T-helper 9 cell (primary cell): ENCODE measurements at places on chromosomes 2 and 18.

DNA sequence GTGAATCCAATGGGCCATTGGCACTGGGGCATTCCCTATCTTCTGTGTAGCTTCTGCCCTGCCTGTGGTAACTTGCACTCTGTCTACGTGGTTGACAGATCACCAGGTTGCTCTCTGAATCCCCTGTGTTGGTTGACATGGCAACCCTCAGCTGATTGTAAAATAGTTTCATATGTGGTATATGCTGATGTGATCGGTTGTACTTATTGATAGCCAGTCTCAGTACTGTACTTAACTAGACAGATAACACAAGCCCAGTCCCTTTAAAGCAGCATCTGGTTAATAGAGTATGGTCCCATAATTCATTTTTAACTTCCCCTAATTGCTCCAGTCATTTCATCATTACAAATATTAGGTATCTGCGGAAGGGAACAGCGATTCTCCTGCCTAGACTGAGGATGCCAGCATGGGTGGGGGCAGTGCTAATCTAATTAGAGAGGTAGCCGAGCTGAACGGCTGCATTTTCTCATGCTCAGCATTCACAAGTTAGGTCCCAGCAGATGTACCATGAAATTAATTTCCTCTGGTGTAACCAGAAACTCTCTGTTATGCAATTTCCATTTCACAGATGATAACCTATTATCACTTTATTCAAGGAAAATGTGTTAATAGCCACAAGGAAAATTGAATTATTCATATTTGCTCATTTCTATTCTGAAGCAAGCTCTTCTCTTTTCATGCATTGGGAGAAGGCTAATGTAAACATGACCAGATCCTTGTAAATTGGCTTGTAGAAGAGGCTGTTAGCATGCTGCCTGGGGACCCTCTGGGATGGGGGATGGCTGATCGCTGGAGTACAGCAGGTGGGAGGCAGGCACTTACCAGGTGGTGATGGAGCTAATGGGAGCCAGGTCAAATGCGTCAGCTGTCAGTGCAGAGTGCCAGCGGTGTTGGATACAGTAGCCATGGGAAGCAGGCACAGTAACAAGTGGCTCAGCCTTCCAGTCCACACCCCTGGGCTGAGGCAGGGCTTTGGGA lies 608.3 kb downstream of the GALR1 start:
- DNase-seq, result no peak

DNA sequence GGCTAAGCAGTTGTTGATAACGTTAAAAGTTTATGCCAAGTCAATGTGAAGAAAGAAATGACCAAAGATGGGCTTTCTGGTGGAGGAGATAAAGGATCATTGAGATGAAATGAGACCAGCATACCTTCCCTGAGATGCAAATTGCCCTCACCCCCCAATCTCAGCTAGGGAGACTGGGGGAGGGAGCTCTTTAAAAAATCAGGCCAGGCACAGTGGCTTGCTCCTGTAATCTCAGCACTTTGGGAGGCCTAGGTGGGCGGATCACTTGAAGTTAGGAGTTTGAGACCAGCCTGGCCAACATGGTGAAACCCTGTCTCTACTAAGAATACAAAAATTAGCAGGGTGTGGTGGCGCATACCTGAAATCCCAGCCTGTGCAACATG lies 30.9 kb upstream of the KCMF1 start:
- DNase-seq, result no peak

DNA sequence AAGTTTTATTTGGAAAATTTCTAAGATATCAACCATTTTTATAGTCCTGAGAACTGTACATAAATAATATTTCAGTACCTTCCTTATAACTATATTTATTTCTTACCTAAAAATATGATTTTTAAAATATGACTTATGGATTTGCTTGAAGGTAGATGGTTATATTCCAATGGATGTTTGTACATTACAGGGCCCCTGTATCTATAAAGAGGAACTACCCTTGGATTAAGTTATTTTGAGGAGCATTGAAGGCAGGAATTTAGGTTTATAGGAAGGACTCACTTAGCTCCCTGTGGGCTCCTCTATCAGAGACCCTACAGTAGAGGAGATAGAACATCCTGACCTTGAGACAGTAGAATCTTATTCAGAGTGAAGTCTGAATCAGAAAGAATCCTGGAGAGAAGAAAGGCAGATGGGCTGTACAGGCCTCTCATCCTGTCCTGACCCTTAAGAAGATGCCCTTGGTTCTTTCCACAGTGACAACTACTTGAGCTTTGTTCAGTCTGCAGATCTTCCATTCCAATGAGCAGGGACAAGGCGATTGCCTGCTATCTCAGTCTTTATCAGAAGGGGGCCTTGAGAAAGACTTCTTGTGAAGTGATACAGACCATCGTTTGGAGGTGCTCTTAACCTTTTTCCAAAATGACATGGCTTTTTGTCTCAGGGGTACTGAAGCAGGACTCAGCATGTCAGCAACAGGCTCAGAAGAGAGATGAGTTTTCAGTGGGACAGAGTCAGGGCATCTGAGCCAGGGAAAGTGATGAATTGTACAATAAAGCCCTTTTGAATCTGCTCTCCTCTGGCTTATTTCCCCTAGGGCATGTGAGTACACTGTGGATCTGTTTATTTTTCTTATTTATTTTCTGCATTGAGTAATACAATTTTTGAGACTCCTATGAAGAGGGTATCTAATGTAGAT lies 20.9 kb downstream of the OXER1 start:
- DNase-seq, result no peak

DNA sequence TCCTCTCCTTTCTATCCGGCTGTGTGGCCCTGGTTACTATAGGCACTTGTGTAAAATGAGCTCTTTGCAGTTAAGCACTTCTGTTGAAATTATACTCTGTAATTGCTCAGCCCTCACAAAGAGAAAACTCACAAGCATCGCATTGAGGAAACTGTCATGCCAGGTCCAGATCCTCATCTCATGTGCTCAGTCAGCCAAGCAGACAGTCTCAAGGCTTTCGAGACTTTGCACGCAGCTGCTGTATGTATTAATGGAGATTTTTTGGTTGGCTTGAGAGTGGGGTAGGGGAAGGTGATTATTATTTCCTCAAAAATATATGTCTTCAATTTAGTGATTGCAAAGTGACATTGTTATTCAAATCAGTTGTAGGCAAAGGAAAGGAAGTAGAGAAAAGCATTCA lies 33.0 kb upstream of the PHLPP1 start:
- no peak for DNase-seq

DNA sequence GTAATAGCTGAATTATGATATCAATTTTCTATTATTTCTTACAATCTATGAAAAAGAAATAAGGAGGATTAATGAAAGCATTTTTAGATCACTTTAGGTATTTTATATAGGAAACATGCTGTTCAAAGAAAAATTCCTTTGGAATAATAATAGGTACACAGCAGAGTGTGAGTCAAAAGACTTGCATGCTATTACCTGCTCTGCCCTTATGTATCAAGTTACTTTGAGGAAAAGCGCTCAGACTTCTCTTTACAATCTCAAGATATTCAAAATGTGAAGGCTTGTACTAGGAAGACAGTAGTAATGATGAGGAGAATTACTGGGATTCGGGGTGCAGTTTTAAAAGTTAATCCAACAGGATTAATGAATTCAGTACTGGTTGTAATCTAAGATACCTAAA lies 29.1 kb upstream of the RNU4ATAC start:
- DNase-seq, result no peak
